ENCODE measurements at places on chromosomes 16 and 17. TPM values are rescaled to one million over a fixed set of nuclear protein-coding genes. Genes with fewer than 3 reads are reported as not detected.

DNA sequence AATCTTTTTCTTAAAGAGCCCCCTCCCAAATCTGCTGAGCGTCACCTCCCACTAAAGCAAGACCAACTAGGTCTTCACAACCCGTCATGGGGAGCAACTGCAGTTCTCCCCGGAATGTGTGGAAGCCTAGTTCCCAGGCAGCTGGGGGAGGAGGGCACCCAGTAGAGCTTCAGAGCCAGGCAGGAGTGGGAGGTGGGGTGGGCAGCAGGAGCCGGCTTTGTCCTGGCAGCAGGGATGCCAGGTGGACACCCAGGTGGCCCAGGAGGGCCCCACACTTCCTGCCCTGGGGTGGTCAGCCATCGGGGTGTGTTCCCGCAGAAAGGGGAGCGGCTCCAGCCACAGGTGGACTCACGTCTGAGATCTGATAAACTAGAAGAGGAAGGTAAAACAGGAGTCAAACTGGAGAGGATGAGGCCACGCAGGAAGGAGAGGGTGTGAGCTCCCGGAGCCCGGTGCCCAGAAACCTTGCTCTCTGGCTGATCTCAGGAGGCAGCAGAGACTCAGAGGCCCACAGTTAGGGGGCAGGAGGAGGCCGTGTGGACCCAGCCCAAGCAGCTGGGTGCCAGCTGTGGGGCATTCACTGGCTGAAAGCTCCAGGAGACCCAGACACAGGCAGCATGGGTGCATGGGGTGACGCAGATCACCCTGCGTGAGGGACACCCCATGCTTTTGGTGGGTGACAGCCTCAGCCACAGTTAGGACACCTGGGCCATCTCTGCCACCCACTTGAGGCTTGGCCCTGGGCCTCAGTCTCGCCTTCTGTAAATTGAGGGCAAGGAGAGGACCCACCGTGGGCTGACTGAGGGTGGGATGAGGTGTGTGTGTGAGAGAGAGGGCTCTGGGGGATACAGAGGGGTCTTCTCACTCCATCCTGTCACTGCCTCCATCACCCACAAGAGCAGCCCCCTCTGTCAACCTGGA is 260.8 kb upstream of the TNRC6C start:
- DNase-seq = no peak

GRCh38 chr17:75610103-75610984 is 22.7 kb downstream of the MYO15B start:
- no peak for DNase-seq

DNA sequence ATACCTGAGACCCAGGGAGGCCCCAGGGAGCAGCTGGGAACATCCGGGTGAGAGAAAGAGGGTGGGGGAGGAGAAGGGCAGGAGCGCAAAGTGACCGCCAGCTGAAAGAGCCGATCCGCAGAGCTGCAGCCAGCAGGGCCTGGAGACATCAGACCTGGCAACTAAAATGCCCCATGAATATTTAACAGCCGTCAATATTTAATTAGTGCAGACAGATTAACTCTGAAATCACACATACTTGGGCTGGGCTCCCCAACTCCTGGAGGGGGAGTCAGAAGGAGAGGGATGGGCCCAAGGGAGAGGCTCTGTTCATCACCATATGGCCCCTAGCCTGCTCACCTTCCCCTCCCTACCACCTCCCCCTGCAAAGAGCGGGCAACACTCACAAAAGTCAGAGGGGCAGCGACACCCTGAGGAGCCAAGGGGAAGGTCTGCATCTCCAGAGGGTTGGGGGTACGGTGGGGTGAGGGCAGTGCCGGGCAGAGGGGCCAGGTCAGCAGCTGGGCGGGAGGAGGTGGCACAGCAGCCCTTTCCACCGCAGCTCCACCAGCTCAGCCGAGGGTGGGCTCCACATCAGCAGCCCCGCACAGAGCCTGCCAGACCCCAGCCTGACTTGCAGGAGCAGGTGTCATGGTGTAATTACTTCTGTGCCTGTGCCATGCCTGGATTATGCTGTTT is 61.9 kb upstream of the CCL1 start:
- DNase-seq = peak; percentile 50

DNA sequence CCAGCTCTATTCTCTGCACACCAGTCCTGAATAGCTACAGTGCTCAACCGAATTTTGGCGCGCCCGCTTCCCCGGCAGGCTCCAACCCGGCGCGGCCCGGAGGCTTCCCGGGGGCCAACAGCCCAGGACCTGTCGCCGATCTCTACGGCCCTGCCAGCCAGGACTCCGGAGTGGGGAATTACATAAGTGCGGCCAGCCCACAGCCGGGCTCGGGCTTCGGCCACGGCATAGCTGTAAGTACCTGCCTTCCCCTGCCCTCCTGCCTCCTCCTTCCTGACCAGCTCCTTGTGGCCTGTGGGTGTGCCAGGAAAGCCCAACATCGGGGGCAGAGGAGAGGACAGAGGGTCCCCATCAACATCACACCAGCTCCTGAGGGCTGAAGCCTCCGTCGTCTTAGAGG is 70.2 kb downstream of the CCDC182 start:
- no peak for DNase-seq

- DNase-seq = no peak
Observed at GRCh38 chr17:41667280-41668041, 21.2 kb upstream of the EIF1 start.

DNA sequence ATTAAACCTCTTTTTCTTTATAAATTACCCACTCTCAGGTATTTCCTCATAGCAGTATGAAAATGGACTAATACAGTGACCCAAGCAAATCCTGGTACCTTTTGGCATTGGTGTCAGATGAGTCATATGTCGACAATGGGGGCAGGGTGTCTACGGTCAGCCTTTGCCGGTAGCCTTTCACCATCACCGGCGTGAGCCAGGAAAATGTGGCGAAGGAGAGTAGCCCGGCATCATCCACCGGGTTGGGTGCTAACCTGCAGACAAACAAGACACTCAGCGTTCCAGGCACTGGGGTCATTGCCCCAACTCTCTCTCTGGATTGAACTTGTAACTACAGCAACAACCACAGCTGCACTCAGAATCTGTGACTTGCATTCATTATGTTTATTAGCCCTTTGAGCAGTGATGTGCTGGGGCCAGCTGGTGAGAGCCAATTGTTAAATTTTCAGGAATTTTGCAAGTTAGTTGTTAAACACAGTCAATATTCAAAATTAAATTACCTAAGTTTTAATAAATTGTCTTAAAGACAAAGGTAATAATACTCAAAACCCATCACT is 11.9 kb downstream of the ABCC12 start:
- DNase-seq = no peak

DNA sequence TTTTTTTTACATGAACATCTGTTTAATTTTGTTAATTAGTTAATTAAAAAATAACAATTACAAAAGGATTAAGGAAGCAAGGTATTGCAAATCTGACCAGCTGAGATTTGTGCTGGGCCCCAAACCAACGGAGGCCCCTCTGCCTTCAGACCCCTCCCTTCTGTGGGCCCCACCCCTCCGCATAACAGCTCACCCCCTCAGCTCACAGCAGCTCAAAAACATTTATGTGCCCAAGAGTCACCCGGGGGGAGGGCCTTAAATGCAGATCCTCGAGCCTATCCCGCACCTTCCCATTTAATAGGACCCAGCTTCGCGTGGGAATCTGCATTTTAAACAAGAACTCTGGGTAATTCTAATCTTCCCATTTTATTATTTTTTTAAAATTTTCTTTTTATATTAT is 75.0 kb downstream of the MGAT5B start:
- DNase-seq = no peak

- DNase-seq = no peak
Observed at GRCh38 chr16:4214215-4214621, 27.7 kb downstream of the SRL start.

Gene GRAPL
- polyA plus RNA-seq = 2.5 TPM

Gene KRT24
- polyA plus RNA-seq = 0.08 TPM

Gene CD300A
- 1.3 TPM for polyA plus RNA-seq

Gene TBC1D3E
- polyA plus RNA-seq = not detected
